ENCODE measurements at places on chromosomes 5 and 9.
A peak's percentile ranks its signal among the peaks of the same experiment; 100 is the strongest.

DNA sequence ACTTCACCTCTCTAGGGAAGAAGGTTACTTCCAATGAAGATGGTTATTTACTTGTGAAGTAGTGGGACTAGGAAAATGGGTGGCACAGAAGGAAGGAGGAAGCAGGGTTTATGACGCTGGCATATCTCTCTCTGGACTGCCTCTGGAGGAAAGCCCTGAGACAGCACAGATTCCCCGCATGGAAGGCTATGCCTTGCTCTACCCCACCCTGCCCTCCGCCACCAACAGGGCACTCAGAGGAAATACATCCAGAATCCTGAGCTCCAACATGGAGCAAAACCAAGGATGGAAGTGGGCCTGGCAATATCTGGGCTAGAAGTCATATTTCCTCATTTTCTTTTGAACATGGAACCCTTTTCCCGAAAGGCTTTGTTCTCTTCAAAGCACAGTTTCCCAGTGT is 346.9 kb downstream of the ZSWIM6 start:
- DNase-seq: no peak

DNA sequence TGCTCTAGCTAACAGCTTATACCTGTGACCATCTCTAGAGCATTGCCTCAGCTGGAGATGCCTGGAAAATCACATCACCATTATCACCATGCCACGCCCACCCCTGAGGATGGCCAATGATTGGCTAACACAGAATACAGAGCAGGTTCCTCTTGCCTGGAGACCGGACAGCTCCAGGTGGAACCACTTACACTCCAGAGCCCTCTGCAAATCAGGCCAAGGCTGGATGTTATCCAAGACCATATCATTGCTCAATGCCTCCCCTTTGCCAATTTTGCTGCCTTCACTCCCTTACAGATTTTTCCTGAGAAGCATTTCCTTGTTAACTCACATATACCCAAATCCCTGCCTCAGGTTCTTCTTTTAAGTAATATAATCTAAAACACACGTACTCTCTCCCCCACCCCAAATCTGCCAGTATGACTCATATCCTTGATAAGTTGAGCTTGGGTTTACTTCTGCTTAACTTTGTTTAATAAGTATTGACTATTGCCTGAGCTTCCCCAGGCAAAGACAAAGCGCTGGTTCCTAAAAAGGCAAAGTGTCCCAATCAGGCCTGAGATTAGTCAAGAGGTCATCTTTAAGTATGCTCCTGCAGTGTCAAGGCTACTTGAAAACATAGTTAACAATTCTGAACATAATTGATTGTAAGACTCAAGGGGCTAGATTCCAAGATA is 309.6 kb downstream of the EPB41L4A start:
- no peak for DNase-seq

GRCh38 chr9:87431837-87432236 is 65.8 kb upstream of the DAPK1 start:
- DNase-seq: no peak

DNA sequence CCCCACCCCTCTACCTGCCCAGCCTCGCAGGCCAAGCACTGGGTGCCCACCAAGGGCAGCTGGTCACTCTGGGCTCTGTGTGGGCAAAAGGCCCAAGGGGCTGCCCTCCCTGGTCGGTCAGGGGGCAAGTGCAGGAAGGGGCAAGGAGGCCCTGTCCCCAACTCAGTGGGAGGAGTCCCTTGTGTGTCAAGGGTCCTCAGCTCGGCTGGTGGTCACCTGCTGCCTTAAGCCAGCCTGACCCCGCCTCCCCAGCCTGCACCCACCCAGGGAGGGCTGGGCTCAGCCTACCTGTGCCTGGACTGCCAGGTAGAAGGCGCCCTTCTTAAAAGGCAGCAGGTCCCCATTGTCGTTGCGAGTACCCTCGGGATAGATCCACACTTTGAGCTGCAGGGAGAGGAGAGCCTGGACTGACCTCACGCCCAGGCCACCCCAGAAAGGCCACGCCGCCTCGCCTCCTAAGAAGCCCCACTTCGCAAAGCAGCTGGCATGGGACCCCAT is 10.9 kb downstream of the AGPAT2 start:
- DNase-seq: no peak

- DNase-seq: no peak
These were observed 9.5 kb upstream of the GLDC start for GRCh38 chr9:6655036-6655435.

DNA sequence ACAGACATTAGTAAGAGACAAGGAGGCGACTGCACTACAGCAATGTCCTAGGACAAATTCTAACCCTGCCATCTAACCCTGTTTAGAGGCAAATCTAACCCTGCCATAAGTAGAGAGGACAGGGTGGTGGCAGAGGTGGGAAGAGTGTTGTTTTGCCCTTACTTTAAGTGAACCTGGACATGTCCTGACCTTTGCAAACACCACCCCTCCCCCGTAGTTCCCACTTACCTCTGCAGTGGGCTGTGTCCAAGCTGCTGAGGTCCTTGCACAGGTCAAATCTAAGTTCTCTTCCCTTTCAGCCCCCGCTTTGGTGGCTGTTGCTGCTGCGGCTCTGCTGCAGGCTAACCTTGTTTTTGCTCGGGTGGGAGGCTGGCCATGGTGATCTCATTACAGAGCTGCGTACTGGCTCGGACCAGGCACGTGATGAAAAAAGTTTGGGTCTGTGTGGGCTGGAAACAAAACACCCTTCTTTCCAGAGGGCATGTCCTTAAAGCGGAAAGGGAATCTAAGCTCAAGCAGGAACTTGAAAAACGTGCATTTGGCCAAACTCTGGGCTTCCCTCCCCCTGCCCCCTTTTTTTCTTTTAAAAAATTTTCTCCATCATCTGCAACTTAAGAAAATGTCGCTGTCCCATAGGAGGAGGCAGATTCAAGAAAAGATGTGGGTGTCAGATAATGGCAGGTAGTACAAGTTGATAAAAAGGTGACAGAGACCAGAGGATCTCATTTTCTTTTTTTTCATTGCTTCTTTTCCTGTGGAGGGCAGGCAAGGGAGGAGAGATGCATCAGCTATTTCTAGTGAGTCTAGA is at the start of gene FAXDC2:
Gene FAXDC2 (minus strand): TSS at position 349 of the 808 bp plus-strand sequence. CDS start 12,425 bp downstream, outside the sequence.
- peak; percentile 34 for DNase-seq

DNA sequence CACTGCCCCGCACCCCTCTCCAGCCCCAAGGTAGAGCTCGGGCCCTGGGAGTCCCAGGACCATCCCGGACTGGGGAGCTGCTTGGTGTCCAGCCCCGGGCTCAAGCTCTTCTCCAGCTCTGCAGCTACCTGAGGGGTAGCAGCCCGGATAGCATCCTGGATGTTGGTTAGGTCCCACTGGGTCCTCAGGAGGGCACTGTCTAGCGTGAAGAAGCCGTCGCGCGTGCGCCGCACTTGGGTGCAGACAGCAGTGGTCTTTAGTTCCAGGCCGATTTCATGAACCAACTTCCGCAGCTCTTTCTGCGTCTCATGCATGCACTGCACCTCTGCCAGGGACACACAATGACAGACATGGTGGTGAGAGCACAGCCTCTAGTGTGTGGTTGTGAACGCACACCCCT is 12.7 kb downstream of the TRUB2 start:
- no peak for DNase-seq

GRCh38 chr9:79220666-79221065 is 351.1 kb upstream of the TLE4 start:
- no peak for DNase-seq

DNA sequence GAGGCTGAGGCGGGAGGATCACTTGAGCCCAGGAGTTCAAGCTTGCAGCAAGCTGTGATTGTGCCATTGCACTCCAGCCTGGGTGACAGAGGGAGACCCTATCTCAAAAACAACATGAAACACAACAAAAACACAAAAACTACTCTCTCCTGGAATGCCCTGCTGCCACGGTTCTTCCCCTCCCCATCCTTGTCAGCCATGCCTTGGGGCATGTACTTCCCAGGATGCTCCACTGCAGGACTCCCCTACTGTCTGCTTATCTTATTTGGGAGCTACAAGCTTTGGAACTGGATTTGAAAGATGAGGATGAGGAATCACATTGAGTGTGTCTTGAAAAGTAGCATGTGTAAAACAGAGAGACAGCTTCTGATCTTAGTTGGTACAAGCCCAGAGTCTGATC is 40.1 kb upstream of the KIAA1958 start:
- no peak for DNase-seq

DNA sequence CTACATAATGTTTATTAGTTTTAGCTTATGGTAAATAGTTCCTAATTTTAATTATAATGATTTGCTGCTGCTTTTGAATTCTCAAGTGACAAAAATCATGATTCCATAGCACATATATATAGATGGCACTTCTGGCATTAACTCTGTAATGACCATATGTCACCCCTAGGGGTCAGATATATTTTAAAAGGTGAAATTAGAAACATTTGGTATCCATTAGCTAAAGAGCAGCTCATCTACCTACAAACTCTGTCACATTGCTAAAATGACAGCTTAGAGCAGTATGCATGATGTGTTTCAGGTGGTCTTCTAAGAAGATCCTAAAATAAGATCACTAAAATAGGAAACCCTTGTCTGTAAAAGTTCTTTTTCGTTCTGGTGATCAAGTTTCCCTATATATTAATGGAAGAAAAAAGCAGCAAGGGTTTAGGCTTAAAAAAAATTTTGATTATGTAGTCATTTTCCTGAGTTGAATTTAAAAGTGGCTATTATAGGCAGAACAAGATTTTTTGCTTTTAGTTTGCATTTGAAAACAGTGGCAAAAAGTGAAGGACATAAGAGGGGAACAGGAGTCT is 157.7 kb upstream of the POU5F2 start:
- no peak for DNase-seq

- no peak for DNase-seq
These were observed 338.0 kb downstream of the ACTL7B start for GRCh38 chr9:108517651-108518365.

DNA sequence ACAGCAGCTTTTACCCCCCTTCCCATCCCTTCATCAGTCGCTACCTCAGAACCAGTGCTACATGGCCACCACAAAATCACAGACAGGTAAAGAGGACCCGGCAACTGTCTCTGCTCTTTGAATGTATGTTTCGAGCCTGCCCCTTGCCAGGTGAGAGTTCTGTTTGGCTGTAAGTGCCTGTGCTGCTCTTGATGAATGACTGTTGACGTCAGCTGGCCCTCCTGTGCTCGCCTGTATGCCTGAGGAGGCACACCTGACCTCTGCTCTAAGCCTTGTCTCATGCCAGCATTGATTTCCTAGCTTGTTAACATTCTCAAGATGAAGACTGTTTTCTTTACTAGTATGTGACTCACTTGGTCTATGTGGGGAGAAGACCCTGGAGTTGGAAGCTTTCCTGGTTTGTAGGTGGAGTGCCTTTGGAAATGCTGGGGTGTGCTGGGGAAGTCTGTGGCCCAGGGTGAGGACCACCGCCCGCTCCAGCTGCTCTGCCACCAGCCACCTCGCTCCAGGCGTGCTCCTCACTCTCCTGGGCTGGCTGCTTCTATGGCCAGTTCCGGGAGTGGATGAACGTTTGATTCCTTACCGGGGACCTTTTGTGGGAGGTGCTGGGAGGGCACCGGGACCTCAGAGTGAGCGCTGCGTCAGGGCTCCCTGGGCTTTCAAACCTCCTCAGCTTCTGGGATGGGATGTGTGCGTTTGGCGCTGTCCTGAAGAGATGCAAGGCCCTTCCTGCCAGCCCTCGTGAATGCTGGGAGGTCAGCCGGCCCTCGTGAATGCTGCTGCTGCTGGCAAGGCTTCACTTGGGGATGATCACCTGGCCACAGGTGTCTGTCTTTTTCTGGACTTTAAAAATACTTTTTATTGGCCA is 109.9 kb downstream of the EHMT1 start:
- no peak for DNase-seq

GRCh38 chr5:58081435-58081834 is 378.5 kb downstream of the PLK2 start:
- no peak for DNase-seq

GRCh38 chr5:71640408-71640807 is 53.3 kb downstream of the MCCC2 start:
- DNase-seq: no peak

DNA sequence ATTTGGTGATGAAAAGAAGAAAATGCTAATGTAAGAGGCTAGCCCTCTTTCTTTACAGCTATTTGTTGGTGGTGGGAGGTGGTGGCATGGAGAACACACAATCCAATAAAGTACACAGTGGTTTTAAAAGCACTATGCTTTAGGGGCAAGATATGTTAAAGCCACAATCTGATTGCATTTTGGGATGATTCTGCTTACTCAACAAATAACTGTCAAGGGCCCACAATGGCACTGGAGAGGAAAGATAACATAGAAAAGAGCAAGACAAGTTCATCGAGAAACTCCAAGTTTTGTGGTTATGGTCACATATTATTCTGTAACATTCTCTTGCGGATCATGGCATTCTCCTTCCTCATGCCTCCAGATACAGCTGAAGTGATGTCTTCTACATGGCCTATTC is 38.8 kb downstream of the OTP start:
- DNase-seq: no peak
